Activated naive CD4-positive, alpha-beta T cell (primary cell): ENCODE measurements at places on chromosomes 1 and 21.

DNA sequence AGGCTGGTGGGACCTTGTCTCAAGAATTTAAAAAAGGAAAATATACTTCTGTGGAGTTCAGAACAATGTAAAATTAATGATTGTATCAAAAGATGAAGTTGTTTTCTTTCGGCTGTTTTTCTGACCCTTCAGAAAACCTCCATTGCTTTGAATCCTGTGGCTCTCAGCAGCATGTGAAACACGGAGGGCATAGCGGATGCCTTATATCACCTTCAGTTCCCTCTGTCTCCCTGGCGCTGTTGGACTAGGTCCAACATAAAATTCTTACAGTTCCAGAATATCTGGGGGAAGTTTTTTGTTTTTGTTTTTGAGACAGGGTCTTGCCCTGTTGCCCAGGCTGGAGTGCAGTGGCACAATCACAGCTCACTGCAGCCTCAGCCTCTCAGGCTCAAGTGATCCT, 7.4 kb downstream of the ZBTB8A start:
- DNase-seq: no peak

- DNase-seq: no peak
Measured at GRCh38 chr1:226424221-226425003, 16.5 kb upstream of the PARP1 start.

GRCh38 chr1:33623811-33624210, 151.4 kb downstream of the ZSCAN20 start:
- DNase-seq: no peak

- DNase-seq: no peak
Measured at GRCh38 chr1:60857851-60858250, 224.5 kb upstream of the NFIA start.

- DNase-seq: no peak
Measured at GRCh38 chr1:223393275-223394214, at the start of gene CCDC185. Gene CCDC185, plus strand, starts transcription at chr1:223393415. Its CDS starts 61 bp downstream, at chr1:223393476.

DNA sequence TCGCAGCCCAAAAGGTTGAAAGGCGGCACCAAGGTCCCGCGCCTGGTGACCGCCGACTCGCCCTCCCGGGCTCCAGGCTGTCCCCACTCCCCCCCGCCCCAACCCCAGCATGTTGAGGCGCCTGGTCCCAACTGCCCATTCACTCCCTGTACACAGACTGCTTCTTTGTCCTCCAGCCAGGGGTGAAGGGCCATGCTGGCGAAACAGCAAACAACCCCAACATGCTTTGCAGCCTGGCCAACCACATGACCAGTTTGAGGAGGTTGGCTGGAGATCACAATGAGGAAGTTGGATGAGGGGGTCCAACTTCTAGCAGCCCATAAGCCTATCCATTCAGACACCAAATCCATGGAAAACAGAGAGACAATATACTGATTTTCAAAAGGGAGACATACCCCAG, 13.5 kb downstream of the PDE9A start:
- no peak for DNase-seq

DNA sequence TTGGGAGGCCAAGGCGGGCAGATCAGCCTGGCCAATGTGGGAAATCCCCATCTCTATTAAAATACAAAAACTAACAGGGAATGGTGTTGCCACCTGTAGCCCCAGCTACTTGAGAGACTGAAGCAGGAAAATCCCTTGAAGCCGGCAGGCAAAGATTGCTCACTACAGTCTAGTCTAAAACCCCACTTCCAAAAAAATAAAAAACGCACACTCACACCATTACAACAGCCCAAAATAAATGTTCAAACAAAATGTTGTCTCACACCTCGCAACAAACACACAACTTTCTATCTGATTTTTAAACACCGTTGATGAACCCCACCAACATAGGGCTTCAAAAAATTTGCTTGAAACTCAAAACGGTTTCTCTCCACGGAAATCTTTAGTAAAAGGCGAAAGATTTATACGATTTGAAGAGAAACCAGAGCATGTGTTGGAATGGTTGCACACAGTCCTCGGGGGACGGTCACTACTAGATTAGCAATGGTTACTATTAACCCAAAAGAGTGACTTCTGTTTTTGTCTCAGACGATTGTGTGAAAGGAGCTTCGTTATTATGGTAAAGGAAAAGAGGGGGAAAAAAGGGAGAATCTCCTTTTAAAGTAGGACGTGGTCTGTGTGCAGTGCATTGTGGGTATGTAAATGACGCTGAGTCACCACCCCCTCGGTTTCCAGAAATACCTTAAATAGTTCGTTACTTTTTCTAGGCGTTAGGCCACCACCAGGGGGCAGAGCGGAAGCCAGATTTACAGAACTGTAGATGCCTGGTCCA, at the start of gene RNU5D-1:
Gene RNU5D-1 (minus strand): TSS at position 430 of the 772 bp plus-strand sequence.
- peak; percentile 73 for DNase-seq

GRCh38 chr1:28370239-28371009, 884 bp downstream of the PHACTR4 start:
- peak; percentile 20 for DNase-seq

GRCh38 chr1:109712321-109712864, 342 bp downstream of the GSTM5 start:
- DNase-seq: no peak

GRCh38 chr1:219520241-219520640, 92.7 kb downstream of the ZC3H11B start:
- no peak for DNase-seq

DNA sequence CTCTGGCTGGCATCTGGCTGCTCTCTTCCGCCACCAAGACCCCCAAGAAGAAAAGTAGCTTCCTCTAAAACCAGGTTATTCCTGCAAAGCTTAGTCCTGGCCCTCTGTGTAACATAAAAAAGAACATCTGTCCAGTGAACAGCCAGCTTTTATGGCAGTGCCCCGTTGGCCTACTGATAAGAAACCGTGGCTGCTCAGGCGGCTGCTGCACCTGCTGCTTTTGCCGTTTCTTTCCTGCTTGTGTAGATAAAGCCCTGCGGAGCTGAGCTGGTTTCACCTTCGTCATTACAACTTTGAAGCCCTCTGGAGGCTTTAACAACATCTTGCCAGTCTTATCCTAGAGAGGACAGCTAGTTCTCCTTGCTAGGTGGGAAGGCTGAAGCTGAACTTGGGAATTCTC, 20.5 kb downstream of the ELAPOR1 start:
- no peak for DNase-seq

GRCh38 chr1:159835356-159835755, 8.7 kb downstream of the SLAMF8 start:
- no peak for DNase-seq

GRCh38 chr1:205068457-205069040, 15.7 kb downstream of the TMEM81 start:
- no peak for DNase-seq

GRCh38 chr1:36124404-36125128, 456 bp downstream of the COL8A2 start:
- DNase-seq: no peak

GRCh38 chr1:186736971-186737685, 56.9 kb upstream of the PTGS2 start:
- DNase-seq: no peak

GRCh38 chr1:30185313-30185712, 538.1 kb downstream of the MATN1 start:
- no peak for DNase-seq

GRCh38 chr1:18191481-18192155, 84.0 kb downstream of the IGSF21 start:
- no peak for DNase-seq

DNA sequence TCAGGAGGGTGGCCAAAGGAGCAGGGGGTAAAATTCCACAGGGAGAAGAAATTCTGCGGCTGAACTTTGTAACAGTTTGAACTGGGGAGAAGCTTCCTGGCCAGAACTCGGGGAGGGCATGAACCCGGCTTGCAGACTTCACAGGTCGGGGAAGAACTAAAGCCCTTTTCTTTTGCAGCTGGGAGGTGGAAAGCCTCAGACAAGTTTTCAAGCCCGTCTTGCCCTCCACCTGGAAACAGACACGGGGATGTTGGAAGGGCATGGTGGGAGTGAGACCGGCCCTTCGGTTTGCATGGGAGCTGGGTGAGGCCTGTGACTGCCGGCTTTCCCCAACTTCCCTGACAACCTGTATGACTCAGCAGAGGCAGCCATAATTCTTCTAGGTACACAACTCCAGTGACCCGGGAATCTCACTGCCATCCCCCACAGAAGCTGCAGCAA, 11.3 kb downstream of the THEM4 start:
- no peak for DNase-seq

GRCh38 chr21:36741506-36741905, 42.6 kb downstream of the SIM2 start:
- no peak for DNase-seq

DNA sequence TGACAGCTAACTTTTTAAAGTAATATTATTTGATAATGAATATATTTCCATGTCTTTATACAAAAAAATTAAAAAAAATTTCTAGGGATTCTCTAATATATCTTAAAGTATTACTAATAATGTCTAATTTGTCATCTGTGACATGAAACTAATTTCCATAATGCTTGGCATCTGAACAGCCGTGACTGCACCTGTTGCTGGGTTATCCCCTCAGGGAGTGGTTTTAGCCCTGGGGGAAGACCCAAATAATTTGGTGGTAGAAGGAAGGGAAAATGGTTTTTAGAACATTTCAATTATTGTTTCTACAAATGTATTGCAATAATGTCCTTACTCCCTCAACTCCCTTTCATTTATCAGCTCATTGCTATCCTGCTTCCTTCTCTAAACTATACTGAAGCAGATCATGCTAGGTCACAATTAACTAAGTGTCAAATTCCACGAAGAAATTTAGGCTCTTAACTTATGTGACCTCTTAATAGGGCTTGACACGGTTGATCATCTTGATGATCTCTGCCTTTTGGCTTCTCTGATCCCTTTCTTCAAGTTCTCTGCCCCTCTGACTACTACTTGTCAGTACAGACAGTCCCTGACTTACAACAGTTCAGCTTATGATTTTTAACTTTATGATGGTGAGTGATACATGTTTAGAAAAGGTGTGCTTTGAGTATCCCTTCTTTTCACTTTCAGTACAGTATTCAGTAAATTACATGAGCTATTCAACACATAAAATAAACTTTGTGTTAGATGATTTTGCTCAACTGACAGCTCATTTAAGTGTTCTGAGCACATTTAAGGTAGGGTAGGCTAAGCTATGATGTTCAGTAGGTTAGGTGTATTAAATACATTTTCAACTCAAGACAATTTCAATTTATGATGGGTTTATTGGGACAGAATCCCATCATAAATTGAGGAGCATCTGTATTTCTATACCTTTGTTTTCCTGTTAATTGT, 26.4 kb upstream of the DPH5 start:
- no peak for DNase-seq

DNA sequence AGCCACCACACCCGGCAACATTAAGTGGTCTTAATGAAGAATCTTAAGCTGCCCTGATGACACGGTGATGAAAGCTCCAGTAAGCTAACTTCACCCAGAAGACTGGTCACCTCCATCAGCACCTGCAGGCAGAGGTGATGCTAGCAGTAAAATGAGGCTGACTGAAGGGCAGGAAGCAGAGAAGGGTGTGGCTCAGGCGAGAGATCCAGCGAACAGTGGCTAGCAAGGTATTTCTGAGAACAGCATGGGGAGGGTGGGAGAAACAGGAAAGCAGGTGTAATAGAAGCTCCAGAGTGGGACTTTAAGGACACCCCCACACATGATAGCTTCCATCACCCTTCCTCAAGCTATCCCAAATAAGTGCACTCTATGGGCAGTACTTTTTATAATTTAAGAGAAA, 15.9 kb upstream of the DISP1 start:
- no peak for DNase-seq

- DNase-seq: no peak
Measured at GRCh38 chr1:196501760-196502428, 106.3 kb downstream of the KCNT2 start.

DNA sequence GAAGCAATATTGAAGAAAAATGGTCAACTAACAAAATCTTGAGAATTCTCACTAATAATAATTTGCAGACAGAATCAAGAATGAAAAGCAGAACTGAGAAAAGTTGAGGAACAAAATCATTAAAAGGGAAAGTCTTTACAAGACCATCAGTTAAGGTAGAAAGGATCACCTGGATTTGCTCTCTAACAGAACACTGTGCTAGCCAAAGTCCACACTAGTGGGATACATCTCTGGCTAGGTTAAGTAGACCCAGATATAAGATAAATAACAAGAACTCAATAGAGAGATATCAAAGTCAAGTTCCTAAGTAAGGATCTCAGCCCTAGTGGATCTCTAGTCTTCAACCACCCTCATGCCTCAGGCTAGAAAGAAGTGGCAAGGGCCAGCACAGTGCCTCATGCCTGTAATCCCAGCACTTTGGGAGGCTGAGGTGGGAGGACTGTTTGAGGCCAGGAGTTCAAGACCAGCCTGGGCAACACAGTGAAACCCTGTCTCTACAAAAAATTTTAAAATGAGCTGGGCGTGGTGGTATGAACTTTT, 19.6 kb downstream of the IPP start:
- no peak for DNase-seq

DNA sequence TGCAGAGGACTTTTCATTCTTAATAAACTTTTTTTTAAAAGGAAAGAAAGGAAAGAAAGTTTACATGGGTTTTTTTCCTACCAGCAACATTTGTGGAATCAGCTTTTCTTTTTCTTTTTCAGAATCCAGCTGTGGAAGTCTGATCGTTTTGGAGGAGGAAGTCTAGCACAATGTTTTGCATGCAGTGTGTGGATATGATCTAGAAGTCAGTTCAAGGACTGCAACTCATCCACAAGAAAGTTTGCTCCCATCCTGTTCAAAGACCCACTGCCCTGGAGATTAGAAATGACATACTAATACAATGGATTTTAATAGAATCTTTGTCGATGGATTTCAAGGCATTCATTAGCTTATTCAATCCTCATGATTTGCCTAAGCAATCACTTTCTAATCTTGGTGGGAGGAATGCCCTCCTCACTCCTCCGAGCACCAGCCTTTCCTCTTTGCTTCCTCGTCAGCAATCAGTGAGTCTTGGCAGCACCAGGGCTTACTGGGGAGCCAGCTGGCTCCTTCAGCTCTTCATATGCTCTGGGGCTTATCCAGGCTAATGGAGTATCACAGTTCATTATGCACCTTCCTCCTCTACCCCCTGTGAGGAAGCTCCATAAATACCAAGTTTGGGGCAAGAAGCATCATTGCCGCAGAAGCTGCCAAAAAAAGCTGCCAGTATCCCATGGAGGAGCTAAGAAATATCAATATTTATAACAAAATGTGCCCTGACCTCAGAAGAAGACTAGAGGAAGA, 392.3 kb upstream of the PKN2 start:
- DNase-seq: no peak
